ENCODE measurements at places on chromosomes 12 and 14. TPM values are rescaled to one million over a fixed set of nuclear protein-coding genes. Genes with fewer than 3 reads are reported as not detected.

- DNase-seq = no peak
Observed at GRCh38 chr14:97641827-97642226, 844.6 kb downstream of the VRK1 start.

DNA sequence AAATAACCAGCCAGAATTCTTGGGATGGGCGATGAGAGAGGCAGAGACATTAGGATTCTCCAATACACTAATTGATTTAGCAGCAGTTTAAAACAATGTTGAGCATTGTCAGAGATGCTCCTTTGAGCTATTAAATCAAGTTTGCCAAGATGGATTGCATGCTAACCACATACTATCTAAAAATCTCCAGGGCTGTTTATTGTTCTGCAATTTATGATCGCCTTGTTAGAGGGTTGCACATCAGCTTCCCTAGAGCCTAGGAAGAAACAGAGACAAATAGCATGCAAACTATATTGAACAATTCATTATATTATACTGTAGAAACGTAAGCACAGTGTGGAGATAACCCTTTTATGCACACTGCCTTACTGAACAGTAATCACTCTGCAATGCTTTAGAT lies 599.9 kb downstream of the SOX5 start:
- no peak for DNase-seq

DNA sequence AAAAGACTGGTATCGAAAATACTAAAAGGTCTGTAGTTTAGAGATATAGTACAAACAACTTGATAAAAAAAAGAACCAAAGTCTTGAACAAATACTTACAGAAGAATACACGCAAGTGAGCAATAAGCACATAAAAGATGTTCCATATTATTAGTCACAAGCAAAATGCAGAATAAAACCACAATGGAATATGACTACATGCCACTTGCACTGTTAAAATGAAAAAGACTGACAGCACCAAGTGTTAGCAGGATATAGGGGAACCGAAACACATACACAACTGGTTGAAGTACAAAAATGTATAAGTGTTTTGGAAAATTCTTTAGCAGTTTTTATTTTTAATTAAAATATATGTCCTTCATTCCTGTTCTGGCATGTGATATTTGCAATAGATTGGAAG lies 3.6 kb downstream of the CLEC2A start:
- DNase-seq = no peak

- DNase-seq = no peak
Observed at GRCh38 chr14:99578541-99579101, 25.4 kb downstream of the CCDC85C start.

GRCh38 chr12:105892362-105892910 lies 246.3 kb downstream of the NUAK1 start:
- no peak for DNase-seq

DNA sequence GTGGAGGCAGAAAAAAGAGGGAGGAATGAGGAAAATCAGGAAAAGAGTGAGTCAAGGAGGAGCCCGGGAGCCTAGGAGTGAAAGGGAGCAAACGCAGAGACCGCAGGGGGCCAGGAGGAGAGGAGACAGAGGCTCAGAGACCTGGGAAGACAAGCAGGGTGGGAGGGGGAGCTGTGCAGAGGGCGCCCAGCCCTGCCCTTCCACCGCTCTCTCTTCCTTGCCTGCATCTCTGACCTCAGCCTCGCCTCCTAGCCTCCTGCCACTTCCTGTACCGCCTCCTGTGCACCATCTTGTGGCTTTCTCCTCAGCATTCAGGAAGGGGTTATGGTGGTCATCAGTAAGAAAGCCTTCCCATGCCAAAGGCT lies 1.3 kb downstream of the CLSTN3 start:
- DNase-seq = no peak

DNA sequence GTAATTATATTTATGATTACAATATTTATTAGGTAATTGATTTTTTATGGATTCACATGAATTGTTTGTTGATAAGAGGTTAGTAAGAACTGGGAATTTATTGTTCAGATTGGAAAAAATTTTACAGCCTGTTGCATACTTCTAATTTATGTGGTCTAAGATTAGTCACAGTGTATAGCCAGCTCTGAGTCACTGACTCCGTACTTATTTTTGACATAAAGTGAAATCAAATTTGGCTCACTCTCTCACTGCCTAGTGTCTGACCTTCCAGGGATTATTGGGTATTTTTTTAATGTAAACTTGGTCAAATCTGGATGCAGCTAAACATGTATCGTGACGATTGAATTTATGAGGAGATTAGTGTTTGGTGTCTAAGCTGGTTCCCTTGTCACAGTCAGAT lies 109.3 kb downstream of the PTPRQ start:
- no peak for DNase-seq

GRCh38 chr12:58079806-58080205 lies 138.4 kb downstream of the ATP23 start:
- no peak for DNase-seq

- DNase-seq = no peak
Observed at GRCh38 chr14:52266782-52267181, 716 bp upstream of the PTGDR start.

DNA sequence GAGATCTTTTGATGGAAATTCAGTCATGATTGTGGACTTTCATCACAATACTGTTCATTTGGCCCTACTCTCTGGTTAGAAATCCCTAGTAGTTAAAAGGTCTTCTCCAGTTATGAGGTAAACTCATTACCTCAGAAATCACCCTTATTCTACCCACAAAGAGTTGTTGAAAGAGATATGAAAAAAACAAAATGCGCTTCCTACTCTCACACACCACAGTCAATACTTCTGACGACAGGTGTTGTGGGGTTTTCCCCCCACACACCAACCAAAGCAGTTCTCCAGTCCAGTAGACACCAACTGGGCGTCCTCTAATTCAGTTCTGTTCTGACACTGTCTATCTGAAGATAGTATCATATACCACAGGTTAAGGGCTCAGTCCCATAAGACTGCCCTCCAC lies 54.9 kb downstream of the TRMT5 start:
- no peak for DNase-seq

DNA sequence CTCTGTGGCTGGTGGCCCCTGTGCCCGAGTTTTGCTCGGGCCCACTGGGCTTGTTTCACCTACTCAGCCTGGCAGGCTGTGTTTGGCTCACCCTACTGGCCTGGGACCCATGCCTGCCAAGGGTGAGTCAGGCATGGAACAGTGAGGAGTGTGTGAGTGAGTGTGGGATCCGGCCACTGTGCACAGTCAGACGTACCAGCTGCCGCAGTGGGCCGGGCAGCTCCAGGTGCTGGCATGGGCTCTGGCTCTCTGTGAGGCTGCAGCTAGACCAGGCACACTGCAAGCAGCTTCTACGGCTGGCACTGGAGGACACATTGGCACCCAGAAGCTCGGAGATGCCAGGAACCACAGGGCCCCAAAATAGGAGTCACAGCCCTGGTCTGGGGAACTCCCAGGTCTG lies 40.6 kb downstream of the HSD17B6 start:
- DNase-seq = no peak

GRCh38 chr12:4649358-4649661 lies 396 bp downstream of the NDUFA9 start:
- no peak for DNase-seq

DNA sequence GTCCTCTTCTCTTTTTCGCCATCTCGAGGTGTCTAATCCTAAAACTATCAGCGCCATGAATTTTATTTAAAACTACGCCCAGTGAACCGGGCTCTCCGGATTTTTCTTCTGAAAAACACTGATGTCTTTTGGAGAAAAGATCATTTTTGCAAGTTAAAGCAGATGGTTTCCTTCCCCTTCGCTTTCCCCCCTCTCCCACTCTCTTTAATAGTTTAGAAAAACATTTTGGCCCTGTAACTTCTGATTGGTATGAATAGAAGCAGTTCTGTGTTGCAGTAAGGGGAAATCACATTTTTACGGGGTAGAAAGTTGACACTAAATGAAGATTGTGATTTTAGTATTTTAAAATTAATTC lies 1.1 kb downstream of the RAP1B start:
- DNase-seq = no peak

DNA sequence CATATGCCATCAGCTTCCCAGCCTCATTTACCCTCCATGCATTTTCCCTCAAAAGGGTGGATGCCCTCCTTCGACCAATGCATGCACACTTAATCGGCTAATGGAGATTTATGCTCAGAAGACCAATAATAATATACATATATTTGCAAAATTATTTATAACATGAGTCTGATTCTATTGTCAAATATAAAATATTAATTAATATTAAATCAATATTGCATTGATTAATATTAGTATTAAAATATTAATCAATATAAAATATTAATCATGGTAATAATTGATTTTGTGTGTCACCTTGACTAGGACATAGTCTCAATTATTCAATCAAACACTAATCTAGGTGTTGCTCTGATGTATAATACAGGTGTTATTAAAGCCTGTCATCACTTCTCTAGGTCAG lies 1282.5 kb downstream of the TMEM121 start:
- no peak for DNase-seq

GRCh38 chr12:121170611-121171260 lies 38.1 kb downstream of the P2RX7 start:
- DNase-seq = no peak

DNA sequence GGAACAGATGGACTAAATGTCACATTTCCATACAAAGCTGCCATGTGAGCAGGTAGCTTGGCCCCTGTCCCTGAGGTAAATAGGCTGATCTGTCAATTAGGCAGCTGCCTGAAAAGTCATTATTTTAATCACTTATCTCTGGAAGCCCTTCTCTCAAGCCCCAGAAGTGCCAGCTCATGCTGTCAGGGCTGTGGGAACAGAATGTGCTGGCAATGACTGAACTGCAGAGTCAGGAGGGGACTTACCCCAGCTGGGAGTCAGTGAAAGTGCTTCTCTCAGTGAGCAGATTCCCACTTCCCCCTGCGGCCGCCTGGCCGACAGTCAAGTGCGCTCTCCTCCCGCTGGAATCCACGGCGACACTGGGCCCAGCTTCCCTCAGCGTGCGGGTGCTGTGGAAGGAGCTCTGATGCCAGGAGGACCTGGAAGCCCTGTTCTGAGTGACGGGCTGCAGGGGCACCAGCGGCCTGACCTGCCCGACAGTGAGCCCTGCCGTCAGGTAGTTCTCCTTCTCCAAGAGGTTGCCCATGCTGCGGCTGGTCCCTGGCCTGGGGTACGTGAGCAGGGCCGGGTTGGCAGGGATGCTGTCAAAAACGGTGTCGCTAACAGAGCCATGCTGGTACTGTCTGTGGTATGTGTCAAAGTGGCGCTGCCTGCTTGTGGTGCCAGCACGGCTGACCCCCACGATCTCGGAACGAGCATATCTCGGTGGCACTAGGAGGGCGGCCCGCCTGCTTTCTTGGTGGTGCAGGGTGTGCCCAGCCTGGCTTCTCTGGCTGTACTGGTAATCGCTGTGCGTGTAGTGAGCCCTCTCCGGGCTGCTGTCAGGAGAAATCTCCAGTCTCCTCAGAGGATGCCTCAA lies 18.7 kb downstream of the PKP2 start:
- no peak for DNase-seq

DNA sequence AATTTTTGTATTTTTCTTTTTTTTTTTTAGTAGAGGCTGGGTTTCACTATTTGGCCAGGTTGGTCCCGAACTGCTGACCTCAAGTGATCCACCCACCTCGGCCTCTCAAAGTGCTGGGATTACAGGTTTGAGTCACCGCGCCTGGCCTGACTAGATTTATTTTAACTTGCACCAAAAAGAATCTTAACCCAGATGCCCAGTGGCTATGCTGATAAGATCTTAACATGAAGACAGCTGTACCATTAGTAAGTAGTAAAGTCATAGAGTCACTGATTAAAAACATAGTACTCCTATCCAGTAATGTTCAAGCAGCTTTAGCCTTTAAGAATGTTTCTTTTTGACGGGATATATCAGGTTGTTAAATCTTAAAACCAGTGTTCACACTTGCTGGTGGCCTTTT lies 1061.8 kb upstream of the FLRT2 start:
- DNase-seq = no peak

DNA sequence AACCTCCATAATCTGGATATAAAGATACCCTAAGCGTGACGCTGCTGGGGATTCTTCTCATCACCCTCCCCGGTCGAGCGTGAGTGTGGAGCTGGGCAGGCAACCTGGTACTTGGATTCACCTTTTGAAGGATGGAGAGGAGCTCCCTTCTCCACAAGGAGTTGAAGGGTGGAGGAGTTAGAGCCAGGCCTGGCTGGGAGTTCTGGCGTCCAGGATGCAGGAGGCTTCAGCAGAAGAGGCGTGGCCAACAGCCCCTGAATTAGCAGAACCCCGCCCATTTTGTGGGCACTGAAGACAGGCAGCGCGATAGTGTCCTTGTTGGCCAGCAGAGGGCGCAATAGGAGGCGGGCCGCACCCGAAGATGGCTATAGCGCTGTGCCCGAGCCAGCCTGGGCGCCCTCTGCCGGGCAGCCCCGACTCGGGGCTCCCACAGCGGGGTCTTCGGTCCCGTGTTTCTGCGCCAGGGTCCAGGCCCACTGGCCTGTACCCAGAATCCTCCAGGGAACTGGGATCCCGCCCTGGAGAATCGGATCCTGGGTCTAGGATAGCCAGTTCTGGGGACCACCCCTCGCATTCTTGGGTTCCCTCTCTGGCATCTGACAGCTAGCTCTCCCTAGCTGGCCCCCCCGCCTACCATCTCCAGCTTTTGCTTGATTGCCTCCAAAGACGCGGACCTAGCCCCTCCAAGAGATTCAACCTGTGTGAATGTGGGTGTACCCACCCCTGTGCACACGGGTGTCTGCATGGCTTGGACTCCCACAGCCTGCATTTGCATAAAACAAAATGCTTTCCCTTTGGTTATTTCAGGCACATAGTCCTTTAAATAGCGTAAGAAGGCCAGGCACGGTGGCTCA lies 26.0 kb upstream of the SMUG1 start:
- DNase-seq = peak; percentile 87

- DNase-seq = no peak
Observed at GRCh38 chr14:64673748-64674147, 30.5 kb upstream of the PLEKHG3 start.

GRCh38 chr12:3977621-3978020 lies 104.4 kb upstream of the PARP11 start:
- no peak for DNase-seq

Gene SLC48A1
- total RNA-seq = 12.8 TPM

Gene NID2
- not detected for total RNA-seq

Gene UNC79
- 0.22 TPM for total RNA-seq

Gene PLEKHG7
- 3.4 TPM for total RNA-seq

Gene MCRS1
- 82.2 TPM for total RNA-seq

Gene KCNH3
- total RNA-seq = 0.27 TPM

Gene NPFF
- total RNA-seq = not detected

Gene TAS2R30
- total RNA-seq = 3.4 TPM

Gene PRPH
- total RNA-seq = not detected

Gene FAM181A
- total RNA-seq = not detected

Gene PRH2
- total RNA-seq = not detected

Gene CNTN1
- total RNA-seq = not detected

Gene DAO
- total RNA-seq = not detected
